Colonic mucosa (tissue), 4 donors: ENCODE measurements at places on chromosomes 6 and 20.

DNA sequence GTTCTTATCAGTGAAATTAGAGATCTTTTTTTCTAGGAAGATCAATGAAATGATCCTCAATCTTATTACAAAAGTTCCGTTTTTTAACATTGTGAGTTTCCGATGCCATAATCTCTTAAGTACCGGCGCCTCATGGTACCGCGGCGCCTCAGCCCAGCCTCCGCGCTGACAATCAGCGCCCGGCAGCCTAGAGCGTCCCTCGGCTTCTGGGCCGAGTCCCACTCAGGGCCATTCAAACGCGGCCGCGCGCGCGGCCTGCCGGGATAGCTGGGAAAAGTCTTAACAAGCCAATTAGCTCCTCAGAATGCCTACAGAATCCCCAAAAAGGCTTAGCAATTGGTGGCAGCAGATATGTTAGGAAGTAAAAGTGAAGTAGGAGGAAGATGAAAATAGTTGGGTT is 204.8 kb downstream of the ADGB start:
- peak; percentile 20 for DNase-seq

- no peak for DNase-seq
Measured at GRCh38 chr6:124371974-124372475, 568.4 kb downstream of the NKAIN2 start.

GRCh38 chr6:80480421-80481157 is 374.1 kb downstream of the BCKDHB start:
- no peak for DNase-seq

DNA sequence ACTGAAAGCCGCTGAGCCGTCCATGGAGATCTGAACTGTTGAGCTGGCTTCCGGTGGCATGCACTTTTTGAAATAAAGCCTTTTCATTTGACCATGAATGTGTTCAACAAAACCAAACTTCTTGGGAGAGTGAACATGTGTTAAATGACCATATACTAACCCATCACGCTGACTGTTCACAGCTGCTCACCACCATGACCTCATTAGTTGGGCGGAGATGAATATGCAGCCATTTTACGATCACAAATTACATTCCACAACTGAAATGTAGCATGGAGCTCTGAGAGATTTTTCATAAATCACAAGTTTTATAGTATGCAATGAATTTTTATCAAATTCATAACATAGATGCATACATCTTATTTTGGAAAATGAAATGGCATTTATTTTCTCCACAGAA is 4.2 kb downstream of the RAMACL start:
- no peak for DNase-seq

DNA sequence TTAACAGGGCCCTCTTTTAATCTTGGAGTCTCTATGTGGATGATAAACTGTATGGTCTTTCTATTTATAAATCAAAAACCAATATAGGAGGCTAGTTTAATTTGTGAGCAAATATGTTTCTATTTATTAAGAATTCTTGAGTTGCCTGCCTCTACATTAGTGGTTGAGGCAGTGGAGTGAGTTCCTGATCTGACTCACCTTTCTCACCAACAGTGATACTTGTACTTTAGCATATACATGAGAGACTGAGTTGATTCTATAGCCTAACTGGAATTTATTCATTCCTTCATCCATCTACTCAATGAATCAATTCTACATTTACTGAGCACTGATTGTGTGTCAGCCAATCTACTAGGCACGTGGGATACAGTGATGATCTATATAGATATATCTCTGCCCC is 126.9 kb downstream of the TRMT11 start:
- no peak for DNase-seq

GRCh38 chr6:15380351-15380750 is 134.5 kb downstream of the JARID2 start:
- no peak for DNase-seq

GRCh38 chr6:122604676-122605075 is 5.5 kb upstream of the PKIB start:
- DNase-seq: no peak

DNA sequence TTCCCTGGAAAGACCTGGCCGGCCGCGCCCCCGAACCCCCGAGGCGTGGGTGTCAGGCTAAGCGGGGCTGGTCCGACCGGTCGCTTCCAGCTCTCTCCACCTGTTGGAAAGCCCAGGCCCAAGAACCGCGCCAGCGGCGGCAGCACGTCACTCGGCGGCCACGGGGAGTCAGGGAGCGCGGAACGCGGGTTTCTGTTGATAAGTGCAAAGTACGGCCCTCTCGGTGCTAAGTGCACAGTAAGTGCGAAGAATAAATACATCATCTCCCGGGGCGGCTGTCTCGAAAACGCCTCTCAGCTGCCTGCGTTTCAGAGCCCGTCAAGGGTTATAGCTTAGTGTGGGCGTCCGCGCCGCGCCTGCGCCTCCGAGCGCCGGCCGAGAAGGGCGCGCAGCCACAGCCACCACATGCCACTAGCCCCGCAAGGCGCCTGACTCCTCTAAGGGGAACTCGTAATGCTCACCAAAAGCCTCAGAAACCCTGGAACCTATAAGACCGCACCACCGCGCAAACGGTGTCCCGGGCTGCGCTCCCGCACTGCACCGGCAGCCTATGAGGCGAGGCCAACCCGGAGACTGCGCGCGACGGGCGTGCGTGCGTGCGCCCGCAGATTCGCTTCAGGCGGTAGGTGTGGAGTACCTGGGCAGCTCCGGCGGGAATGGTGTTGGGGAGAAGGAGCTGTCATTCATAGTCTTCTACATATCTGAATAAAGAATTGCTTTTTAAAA is 9.2 kb upstream of the TBX18 start:
- DNase-seq: no peak

DNA sequence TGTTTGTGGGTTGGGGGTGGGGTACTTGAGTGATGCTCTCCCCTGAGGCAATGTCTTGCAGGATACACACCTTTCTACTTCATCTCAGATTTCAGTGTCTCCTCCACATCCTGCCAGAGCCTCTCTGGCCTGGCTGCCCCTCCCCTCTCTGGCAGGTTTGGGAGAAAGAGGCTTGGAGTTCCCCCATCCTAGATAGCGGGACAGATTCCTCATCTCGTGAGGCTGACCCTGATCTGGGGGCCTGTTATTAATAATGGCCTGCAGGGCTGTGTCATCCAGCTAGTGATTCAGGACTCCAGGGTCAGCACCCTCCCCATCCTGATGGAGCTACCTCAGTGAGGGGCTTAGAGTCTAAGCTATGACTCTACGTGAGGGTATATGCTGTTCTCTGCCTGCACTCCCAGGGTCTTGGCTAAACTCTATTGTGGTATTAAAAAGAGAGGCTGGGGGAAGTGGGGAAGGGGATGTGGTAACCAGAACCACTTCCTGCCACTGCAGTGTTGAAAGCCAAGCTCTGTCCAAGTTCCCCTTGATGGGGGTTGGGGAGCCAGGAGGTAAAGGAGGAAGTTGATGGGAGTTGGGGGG is 3.7 kb upstream of the MMP9 start:
- peak; percentile 38 for DNase-seq

DNA sequence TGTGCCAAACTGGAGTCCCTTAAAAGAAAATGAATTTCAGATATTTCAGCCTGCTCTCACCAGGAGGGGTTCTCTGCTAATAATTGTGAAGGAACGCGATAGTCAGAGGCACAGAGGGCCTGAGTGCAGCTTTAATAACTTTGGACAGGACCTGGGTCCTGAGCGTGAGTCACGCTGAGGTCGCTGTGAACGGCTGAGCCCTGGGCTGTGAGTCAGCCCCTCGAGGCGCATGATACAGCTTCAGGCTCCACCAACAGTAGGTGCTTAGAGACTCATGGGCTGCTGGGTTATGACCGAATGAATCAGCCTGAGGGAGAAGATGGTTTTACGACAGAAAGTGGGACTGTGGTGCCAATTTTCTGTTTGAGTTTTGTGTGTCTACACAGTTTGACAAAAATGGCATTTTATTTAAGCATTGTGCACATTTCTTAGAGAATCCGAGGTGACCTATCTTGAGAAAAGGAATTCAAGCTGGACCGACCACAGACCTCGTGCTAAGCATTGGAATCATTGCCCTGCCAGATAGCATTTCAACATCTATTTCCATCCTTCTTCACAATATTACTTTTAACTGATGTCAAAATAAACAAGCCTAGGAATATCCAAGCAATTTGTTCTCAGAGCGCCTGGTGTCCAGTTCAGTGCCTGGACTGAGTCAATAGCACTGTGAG is 183.0 kb downstream of the THBS2 start:
- DNase-seq: peak; percentile 45

GRCh38 chr6:41442800-41443501 is 103.2 kb upstream of the FOXP4 start:
- DNase-seq: peak; percentile 41

- DNase-seq: no peak
Measured at GRCh38 chr6:129901910-129902309, 40.8 kb upstream of the TMEM244 start.

DNA sequence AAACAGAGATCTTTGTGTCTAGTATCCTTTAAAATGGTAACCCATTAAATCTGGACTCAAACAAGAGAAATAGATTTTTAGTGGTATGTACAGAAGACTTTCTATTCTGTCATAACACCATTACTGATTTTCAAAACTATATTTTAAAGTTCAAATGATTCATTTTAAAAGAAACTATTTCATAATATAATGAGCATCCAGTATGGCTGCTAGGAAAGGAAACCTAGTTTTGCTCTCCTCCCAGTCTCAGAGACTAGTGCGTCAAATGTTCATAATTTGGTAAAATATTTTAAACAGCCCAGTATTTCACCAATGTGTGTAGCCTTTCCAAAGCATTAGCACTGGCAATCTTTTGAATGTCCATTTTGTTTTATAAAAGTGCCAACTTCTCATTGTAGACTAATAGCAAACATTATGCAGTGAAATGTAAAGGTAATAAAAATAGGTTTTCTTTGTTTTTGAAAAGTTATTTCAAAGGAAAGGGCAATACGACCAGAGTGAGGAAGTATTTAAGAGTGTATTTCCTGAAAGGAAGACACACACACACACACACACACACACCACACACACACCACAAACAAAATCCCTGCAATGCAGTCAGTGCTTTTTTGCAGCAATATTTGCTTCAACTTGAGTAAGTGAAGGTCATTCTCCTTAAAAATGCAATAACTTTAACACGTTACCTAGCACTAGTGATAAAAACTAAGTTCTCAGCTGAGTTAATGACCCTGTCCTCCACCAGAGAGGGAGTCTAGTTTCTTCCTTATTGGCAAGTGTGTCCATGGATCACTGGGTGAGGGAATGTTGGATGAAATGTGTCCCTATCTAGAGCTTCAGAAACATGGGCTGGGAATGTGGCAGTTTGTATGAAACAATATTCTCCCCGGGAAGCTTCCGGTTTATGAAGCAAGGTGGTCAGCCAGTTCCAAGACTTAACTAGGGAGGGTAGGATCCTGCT is 4.6 kb downstream of the PPP1R3G start:
- no peak for DNase-seq
